ENCODE measurements at places on chromosomes 1 and 21.
A peak's percentile ranks its signal among the peaks of the same experiment; 100 is the strongest.

DNA sequence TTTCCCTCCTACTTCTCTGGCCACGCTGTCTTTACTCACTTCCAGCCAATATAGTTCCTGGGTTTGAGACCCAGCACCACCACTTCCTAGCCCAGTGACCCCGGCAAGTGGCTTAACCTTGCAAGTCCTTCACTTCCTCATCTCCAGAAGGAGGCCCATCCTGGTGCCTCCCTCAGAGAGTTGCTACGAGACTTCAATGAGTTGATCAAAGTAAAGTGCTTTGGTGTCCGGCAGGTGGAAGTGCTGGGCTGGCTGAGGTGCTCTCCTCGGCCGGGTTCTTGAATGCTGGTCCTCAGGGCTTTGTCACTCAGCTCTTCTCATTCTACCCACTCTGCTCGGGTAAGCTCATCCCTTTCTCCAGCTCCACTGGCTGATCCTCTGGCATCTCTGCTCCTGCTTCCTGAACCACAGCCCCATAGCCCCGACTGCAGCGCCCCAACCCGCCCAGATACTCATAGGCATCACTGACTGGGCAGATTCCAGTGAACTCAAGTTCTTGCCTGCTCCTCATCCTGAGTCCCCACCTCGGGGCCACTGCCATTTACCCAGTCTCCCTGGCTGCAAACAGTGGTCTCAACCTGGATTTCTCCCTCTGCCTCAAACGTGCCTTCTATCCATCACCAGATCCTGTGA is 75.8 kb upstream of the WNT4 start:
- no peak for DNase-seq

- no peak for DNase-seq
Observed at GRCh38 chr1:240399381-240399780, 212.6 kb downstream of the GREM2 start.

DNA sequence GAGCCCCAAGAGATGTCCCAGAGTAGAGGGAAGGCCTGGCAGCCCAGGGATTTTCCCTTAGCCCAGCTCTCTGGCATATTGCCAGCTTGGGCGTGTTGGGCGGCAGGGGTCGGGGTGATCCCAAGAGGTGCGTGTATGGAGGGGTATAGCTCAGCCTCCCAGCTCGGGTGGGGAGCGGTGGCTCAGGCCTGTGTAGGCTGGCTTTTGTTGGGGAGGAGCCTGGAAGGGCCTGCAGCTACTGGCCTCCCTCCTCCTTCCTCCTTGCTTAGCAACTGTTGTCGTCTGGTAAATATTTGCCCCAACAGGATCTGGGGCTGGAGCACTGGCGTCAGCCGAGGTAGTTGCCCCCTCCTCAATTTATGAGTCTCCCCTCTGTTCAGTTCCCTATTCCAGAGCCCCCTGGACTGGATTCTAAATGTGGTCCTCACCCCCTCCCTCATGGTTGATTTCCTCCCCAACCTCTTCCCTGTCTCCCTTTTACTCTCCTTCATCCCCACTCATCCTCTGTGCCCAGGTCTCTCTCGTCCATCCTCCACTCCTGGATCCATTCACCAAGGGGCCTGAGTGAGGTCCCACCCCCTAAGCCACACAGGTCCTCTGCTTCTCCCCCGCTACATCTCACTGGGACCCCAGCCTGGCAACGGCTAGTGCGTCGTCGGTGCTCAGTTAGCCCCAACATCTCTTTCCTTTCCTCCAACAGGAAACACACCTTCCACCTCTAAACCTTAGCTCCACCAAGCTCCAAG is 10.3 kb upstream of the LMNA start:
- peak; percentile 81 for DNase-seq

GRCh38 chr1:23964790-23965740 is 5.4 kb downstream of the PNRC2 start:
- no peak for DNase-seq

DNA sequence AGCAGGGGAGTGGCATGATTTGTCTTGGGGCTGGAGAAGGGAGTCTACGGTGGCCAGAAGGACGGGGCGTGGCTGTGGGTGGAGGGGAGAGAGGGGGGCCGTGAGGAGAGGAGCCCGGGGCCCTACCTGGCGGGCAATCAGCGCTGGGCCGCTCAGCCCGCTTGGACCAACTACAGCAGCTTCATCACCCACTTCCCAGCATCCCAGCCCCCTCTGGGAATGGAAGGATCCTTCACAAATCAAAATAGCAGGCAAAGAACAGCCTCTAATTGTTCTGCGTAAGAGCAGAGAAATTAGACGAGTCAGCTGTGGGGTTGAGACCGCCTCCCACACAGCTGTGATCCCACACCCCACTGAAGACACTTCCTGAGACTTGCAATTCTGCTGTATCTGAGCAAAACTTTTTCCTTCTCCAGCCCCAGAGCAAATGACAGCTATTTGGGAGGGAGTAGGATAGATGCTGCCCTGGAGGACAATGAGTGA is 43.5 kb downstream of the OPRD1 start:
- DNase-seq = no peak

DNA sequence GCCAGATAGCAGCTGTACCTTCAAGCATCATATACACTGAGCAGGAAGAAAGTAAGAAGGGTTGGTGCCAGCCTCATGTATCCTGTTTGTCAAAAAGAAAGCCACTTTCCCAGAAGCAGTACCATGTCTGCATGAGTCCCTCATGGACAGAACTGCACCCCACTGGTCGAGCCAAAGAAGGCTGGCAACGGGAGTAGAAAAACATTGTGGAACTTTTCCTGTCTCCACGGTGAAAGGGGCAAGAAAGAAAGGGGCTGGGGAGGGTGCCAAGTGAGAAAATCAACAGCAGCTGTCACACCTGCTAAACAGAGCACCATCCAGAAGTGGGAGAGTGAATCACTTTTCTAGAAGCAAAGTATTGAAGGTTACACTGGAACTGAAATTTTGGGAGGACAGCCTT is 621.7 kb downstream of the LMO4 start:
- no peak for DNase-seq

DNA sequence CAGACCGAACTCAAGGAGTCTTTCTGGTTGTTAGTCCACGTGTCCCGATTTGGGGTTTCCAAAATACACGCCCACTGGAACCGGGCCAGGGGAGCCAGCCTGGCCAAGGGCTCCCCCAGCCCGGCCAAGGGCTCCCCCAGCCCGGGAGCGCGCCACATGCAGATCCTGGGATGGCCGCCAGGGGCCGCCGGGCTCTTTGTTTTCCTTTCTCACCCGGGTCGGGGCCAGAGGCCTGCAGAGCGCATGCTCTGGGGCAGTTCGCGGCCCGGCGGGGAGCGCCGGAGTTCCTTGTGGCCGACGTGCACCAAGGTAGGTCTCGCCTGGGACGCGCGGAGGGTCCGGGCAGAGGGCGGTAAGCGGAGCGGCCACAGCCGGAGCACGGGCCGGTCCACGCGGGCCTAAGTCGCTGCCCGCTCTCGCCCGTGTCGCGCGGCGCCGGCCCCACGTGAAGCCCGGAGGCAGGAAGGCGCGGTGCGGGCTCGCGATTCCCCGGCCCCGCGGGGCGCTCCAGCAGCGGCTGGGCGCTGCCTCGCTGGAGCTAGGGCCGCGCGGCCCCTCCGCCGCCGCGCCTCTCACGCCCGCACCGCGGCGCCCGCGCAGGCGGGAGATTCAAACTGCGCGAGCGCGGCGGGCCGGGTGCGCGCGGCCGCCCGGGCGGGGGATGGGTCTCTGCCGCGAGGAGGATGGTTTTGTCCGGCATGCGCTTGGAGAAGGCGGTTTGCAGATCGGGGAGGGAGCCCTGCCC is 12.3 kb downstream of the RCC1 start:
- DNase-seq = peak; percentile 72

DNA sequence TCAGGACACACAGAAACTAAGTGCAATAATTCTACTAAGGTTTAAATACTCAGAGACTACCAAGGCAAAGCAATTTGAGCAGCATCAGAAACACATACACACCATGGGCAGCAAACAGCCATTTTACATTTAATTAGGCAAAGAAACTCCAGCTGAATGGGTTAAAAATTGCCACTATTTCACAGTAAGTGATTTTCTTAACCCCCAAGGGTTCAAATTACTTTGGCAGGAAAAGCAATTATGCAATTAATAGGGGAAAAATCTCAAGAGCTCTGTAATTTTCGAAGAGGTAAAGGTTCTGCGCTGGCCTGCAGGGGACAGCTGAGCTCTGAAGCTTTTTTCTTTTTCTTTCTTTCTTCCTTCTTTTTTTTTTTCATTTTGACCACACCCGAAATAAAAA is 206.2 kb upstream of the RRP15 start:
- DNase-seq = no peak

DNA sequence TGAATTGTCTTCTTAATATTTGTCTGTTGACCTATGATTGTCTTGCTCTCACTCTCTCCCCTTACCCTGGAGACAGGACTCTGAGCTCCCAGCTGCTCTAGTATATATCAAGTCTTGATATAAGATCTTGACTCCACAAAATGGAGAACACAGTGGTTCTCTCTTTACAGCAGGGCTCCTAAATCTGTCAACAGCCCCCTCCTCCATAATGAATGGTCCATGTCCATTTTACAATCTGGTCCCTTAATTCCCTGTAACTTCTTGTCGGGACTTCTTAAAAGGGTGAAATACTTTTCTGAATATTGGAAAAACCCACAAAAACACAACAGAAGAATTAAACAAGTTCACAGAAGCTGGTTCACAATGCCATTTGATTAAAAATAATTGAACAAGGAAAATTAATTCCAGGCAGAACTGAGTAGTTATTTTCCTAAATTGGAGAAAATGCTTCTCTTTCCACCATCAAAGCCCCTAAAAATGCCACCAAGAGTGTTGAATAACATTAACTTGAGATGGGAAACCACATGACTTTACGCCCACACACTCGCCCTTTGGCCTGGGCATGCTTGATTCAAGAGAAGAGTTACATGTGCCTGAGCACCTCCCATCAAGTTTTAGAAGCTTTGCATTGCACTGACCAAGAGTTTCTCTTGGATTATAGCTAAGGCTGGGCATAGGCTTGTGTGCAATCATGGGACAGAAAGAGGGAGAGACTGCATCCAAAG is 109.8 kb downstream of the TOMM20 start:
- DNase-seq = no peak

DNA sequence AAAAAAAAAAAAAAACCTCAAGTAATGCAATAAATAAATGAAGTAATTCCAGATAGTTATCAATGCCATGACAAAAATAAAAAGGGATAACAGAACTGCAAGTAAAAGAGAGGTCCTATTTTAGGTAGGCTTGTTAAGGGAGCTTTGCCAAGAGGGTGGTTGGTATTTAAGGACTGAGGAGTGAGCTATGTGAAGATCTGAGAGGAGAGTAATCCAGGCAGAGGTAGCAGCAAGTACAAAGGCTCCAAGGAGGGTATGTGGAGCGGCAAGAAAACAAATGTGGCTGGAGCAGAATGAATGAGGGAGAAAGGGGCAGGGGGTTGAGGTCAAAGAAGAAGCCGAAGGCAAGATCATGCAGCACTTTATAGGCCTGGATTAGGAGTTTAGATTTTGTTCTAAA is 59.9 kb upstream of the CDC42BPA start:
- DNase-seq = no peak

- DNase-seq = no peak
Observed at GRCh38 chr21:33202464-33203363, 27.0 kb upstream of the IFNAR2 start.

- DNase-seq = no peak
Observed at GRCh38 chr1:227897704-227898438, 49.9 kb downstream of the WNT9A start.

- no peak for DNase-seq
Observed at GRCh38 chr1:58786184-58786926, 2.5 kb upstream of the JUN start.

GRCh38 chr1:18540136-18540765 is 59.5 kb downstream of the KLHDC7A start:
- no peak for DNase-seq

DNA sequence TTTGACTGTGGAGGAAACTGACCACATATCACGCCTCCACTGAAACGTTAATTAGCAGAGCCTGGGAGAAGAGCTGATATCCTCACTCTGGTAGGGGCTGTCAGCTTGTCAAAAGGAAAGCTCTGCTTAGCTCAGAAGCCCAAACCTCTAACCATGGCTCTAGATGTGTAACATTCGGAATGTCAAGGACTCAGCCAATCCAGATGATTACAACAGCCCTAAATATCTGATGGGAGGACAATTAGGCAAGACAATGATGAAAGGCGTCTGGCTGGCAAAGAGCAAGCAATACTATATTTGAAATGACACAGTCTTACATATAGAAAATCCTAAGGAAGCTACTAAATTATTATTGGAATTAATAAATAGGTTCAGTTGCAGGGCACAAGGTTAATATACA is 45.7 kb upstream of the COX20 start:
- no peak for DNase-seq

DNA sequence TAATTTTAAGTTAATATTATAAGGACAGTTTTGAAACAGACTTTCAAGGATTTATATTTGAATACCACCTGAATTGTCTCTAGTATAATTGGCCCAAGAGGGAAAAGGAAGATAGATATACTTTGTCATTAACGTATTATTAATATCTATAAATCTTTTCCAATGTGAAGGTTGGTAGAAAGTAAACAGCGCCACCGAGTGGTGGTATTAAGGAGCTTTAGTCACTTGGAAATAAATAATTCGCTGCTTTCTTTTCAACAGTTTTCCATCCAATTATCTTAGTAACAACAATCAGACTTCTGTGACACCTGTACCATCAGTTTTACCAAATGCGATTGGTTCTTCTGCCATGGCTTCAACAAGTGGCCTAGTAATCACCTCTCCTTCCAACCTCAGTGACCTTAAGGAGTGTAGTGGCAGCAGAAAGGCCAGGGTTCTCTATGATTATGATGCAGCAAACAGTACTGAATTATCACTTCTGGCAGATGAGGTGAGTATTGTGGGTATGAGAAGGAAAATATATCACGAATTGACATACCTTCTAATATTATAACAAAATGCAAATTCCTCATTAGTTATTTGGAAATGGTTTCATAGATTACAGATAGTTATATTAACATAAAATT is 37.7 kb downstream of the SH3GLB1 start:
- no peak for DNase-seq

GRCh38 chr1:213393860-213394259 is 342.8 kb downstream of the RPS6KC1 start:
- no peak for DNase-seq

GRCh38 chr1:236240675-236241074 is 41.1 kb downstream of the ERO1B start:
- no peak for DNase-seq

GRCh38 chr21:44722731-44723130 is 11.4 kb upstream of the TSPEAR start:
- no peak for DNase-seq

- DNase-seq = no peak
Observed at GRCh38 chr1:63411066-63411465, 43.6 kb downstream of the ALG6 start.
